ENCODE measurements at places on chromosomes 6 and 20. TPM values are rescaled to one million over a fixed set of nuclear protein-coding genes. Genes with fewer than 3 reads are reported as not detected.

- DNase-seq, result no peak
These were observed 853.0 kb upstream of the EPHA7 start for GRCh38 chr6:94272327-94272726.

GRCh38 chr6:37705239-37706051 lies 7.8 kb upstream of the MDGA1 start:
- DNase-seq, result peak; percentile 64

DNA sequence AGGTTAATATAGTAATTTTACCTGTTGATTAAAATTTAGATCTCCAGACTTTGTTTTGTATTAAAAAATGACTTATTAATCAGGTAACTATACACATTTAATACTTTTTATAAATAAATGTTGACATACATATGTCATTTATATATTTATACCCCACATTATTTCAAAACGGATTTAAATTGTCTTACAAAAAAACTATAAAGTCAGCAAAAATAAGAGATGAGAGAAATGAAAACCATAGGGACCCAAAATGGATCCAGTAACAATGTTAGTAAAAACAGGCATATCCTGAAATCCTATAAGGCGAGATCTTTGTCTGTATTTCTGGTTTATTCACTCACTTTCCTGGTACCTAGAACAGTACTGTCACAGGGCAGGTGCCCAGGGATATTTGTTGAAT lies 91.5 kb downstream of the PACRG start:
- no peak for DNase-seq

DNA sequence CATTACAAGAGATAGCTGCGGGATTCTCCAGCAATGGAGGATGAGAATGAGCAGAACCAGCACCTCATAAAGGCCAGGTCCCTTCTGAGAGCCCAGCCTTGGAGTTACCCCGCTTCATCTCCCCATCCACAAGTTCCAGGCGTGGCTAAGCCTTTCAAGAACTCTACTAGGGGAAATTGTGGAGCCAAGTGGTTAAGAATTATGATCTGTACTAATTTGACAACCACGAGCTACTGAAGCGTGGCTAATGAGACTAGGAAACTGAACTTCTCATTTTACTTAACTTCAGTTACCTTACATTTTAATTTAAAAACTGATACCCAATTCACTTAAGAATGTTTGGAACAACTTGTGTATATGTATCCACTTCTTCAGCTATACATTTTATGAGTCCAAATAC lies 401.0 kb downstream of the PTPRT start:
- no peak for DNase-seq

DNA sequence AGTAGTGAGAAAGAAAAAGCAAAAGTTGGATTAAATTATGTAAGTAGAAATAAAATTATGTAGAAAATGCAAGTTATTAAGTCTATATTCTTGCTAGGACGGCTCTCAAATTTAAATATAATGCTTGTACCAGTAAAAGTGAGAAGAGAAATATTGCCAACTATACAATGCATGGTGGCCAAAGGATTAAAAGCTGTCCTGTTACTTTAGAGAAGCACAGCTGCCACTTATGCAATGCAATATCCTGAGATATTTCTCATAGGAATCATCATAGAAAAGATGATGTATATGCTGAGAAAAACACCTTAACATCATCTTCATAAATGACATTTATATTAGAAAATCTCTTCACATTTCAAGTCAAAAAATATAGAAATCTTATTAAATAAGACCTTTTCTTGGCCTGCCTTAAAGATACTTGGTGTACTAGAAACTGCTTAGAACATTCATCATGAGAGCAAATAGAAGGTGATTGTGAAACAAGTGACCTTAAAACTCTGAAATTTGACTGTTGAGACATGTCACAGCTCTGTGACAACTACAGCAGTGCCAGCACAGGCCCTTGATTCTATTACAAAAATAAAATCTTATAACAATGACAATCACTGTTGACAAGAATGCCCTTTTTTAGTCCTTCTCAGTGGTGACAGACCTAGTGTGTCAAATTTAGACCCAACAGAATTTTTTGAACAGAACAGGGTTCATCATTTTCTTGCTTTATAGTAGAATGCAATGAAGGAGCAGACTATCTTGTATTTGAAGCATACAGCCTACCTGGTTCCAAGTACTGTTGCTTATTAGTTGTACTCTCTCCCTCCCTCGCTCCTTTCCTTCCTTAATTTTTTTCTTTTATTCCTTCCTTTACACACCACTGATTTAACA lies 173.1 kb downstream of the CLVS2 start:
- DNase-seq, result no peak

GRCh38 chr20:14288341-14289330 lies 48.8 kb downstream of the FLRT3 start:
- DNase-seq, result no peak

DNA sequence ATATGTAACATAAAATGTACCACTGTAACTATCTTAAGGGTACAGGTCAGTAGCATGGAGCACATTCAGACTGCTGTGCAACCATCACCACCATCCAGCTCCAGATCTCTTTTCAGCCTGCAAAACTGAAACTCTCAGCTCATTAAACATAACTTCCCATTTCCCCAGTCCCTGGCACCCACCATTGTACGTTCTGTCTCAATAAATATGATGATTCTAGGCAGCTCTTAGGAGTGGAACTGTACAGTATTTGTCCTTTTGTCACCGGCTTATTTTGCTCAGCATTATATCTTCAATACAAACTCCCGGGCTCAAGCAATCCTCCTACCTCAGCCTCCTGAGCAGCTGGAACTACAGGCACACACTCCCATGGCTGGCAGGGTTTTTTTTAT lies 1.5 kb downstream of the ZC3H12D start:
- DNase-seq, result no peak

- no peak for DNase-seq
These were observed 646.6 kb upstream of the HS3ST5 start for GRCh38 chr6:114989279-114989964.

DNA sequence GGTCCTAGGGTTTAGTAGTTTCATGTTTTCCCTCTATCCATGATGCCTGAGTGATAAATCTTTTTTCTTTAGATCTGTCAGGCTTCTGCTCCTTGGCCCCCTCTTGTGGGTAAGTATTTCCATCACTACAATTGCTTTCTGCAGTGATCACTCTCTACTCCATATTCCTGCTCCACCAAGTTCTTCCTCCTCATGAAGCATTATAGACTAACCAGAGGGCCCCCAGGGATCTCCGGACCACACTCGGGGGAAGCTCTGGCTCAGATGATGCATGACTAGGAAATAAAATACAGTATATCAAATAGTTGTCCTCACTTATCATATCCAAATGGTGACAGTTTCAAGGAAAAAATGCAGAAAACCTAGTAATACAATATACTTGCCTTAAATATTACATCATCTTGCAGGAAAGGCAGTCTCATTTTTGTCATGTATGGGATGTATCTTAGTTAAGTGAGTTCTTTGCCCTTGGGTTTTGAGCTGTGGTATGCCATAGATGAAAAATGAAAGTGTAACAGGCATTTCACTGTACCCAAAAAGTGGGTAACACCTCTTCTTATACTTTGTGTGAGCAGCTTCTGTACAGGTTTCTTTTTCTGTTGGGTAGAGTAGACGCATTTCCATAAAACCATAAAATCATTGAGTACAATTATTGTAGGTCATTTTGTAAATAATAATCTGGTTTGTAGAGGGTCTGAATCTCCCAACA lies 200.9 kb upstream of the EYA4 start:
- DNase-seq, result no peak

DNA sequence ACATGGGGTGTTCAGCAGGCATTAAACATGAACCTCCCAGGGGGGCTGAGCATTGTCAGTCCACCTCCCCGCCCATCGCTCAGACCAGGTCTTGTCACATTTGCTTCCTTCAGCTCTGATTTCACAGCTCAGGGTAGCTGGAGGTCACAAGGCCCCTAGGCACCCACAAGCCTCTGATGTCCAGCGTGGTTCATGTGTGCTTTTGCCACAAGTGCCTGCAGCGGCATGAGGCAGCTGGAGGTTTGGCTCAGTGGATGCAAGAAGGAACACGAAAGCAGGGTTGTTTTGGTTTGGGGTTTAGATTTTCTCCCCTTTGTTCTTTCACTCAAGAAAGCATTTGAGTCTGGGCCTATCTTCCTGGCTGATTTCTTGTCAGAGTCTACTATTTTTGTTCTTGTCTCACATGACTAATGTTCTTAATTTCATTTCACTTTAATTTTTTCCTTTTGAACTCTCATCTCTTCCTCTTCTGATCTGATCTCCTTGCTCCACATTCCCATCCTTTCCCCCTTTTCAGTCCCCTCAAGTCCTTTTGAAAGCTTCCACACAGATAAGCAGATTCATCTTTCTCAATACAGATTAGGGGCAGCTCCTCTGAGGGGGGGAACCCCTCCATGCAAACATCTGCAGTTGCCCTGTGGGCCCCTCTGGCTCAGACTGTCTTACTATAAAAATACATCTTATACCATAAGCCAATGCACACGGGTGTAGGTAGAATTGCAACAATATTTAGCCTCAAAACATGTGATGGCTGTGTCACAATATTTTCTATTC lies 68.1 kb upstream of the CEP85L start:
- no peak for DNase-seq

DNA sequence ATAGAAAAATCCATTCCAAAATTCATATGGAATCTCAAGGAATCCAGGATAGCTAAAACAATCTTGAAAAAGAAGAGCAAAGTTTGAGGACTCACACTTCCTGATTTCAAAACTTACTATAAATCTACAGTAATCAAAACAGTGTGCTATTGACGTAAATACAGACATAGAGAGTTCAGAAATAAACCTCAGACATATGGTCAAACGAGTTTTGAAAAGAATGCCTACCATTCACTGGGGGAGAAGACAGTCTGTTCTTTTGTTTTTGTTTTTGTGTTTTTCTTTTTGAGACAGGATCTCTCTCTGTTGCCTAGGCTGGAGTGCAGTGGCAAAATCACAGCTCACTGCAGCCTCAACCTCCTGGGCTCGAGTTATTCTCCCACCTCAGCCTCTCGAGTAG lies 25.3 kb upstream of the PROKR2 start:
- no peak for DNase-seq

STMND1 gene
- total RNA-seq, result not detected

TREML2 gene
- total RNA-seq, result 0.24 TPM

RIPPLY2 gene
- not detected for total RNA-seq

C6orf58 gene
- not detected for total RNA-seq

GHRH gene
- not detected for total RNA-seq

TP53INP2 gene
- total RNA-seq, result 19.7 TPM

PAK5 gene
- not detected for total RNA-seq

KCNK16 gene
- not detected for total RNA-seq
